ENCODE measurements at places on chromosomes 7 and 10.

- DNase-seq, result no peak
These were observed 20.0 kb downstream of the FOXI2 start for GRCh38 chr10:127757033-127757432.

- DNase-seq, result no peak
These were observed 25.4 kb downstream of the AKR1B15 start for GRCh38 chr7:134574322-134574721.

- no peak for DNase-seq
These were observed 121.5 kb downstream of the ITIH5 start for GRCh38 chr10:7545261-7545660.

DNA sequence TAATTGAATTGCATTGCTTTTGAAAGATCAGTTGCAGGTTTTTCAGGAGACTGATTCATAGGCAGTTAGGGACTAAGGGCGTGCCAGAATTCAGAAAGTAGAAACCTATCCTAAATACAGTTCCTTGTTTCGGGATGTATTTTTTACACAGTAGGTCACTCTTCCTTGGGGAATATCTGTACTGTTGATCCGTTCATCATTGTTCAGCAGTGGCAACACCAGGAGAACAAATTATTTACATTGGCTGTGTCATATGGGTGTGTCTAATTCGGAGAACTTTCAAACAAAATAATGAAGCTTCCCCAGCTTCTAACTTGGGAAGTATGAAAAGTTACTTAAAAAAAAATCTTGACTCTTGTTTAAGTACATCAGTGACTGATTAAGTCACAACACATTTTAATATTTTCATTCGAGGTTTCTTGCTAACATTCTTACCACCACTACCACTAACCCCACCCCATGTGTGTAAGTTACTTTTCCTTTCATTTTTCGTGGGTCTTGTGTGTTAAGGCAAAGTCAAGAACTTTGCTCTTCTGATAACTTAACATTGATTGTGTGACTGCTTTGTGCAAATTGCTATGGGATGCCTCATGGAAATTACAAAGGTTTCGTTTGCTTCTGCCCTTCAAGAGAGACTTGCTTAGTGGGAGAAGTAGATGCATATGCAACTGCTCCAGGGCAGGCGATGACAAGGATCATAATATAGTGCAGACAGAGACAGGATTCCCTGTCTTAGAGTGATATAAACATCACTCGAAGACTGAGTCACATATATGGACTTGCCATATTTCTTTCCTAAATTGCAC is 43.8 kb upstream of the RPA3 start:
- no peak for DNase-seq

GRCh38 chr10:121648059-121648458 is 49.8 kb upstream of the FGFR2 start:
- no peak for DNase-seq

GRCh38 chr10:109958059-109958458 is 34.7 kb upstream of the XPNPEP1 start:
- DNase-seq, result no peak

DNA sequence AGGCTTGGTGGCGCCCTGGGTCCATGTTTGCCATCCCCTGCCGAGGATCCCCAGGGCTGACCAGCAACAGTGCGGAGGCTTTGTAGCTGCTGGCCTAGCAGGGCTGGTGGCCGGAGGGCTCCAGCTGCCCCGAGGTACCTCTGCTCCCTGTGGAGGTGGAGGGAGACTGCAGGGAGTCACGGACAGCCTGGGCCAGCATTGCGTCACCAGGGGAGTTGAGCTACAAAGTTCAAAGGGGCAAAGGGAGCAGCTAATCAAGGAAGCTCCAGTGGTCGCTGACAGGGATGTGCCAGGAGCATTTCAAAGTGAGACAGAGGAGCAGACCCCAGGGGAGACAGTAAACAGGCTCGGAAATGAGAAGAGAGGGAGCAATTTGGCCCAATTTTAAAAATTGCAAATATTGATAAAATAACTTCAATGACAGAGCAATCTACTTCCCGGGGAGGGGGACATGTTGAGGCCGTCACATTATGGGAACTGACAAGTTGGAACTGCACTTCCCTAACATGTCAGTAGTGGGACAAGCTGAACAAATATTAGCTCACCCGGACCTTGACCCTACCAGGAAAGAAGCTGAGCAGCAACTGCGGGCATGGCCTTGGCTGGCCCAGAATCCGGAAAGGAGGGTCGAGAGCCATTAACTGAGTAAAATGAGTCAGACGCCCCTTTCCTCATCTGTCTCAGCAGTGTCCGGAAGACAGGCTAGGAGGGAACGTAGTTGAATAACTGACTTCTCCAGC is 39.4 kb downstream of the BTBD16 start:
- no peak for DNase-seq

- no peak for DNase-seq
These were observed 743.8 kb upstream of the LRRN3 start for GRCh38 chr7:110347081-110347480.

- no peak for DNase-seq
These were observed 331.1 kb downstream of the ANKRD30A start for GRCh38 chr10:37456456-37456855.

DNA sequence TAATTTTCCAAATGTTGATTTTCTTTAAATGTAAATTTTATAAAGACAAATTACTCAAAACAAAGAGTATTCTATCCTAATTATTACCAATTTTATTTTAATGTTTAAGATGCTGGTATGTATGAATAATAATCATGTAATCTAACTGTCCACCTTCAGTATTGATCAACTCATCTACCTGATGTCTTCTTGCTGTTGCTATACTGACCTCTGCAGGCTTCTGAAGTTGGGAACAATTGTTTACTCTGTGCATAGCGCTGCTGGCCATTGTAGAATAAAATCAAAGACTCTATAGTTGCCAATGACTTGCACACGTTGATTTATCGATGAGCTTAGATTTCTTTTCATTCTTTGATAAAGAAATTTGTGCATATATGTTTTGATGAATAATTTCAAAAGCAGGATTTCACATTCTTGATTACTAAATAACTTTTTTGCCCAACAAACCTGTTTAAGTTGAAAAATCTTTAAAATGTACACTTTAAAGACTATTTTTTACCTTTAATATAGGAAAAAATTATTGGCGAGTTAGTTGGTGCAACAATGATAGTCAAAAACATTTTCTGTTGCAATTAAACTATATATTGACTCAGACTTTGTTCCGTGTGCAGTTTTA is 282.3 kb downstream of the TFEC start:
- DNase-seq, result no peak

DNA sequence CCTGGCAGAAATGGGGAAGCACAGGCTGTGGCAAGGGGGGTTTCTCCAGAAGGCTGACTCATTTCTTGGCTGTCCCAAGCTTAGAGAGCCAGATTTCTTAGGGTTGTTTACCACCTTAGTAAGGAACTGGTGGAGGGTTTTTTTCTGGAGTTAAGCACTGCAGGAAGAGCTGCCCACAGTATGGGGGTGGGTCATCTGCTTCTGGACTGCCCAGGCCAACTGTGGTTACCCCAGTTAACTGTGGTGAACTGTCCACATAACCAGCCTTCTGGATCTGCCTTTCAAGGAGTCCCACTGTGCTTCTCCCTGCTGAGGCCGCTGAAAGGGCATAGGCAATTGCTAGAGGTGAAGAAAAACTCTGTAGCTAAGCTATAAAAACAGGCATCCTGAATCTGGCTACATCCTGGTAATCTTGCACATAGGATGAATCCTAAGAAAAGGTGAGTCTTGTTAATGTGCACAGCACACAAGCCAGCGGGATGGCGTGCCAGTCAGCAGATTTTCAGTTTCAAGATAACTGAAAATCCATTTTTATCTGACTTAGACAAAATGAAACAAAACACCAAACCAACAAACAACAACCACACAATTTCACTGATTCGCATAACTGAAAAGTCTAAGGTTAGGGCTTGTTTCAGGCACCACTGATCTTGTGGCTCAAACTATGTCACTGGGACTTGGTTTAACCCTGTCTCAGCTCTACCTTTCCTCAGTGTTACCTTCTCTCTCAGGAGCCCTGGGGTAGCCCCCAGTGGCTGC is 21.6 kb upstream of the TSPAN33 start:
- no peak for DNase-seq

GRCh38 chr7:2172311-2173188 is 60.2 kb downstream of the MAD1L1 start:
- no peak for DNase-seq

DNA sequence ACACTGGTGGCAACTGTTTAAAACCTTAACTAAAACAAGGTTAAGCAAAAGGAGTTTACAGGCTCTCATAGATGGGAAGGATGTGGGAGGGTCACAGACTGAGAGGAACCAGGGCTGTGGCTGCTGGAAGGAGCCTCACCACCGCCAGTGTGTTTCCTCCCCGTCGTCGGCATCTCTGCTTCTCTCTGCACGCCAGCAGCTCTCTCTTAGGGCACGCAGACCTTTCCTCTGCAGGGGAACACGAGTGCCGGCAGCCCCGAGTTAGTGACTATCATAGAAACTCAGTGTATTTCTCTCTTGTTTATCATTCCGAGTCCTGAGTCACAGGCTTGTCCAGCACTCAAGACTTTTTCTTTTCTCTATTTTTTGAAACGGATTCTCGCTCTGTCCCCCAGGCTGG is 8.1 kb upstream of the SH2D4B start:
- DNase-seq, result no peak

- no peak for DNase-seq
These were observed 116.5 kb downstream of the ATXN7L1 start for GRCh38 chr7:105759670-105760550.

DNA sequence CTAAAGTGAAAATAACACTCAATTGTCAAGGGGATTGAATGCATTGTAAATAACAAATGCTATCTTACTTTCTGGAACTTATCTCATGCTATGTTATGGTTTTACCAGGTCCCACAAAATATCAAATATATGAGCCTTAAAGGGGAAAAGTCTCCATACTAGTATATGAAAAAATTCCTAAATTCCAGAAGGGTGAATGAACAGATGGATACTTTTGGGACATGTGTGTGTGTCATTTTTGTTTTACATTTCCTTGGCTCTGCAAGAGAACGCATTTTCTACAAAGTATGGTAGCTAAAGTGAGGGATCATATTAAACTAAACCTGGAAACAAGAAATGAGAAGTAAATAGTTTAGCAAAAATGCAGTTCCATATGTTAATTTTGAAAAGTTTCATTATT is 682.8 kb downstream of the INHBA start:
- DNase-seq, result no peak

DNA sequence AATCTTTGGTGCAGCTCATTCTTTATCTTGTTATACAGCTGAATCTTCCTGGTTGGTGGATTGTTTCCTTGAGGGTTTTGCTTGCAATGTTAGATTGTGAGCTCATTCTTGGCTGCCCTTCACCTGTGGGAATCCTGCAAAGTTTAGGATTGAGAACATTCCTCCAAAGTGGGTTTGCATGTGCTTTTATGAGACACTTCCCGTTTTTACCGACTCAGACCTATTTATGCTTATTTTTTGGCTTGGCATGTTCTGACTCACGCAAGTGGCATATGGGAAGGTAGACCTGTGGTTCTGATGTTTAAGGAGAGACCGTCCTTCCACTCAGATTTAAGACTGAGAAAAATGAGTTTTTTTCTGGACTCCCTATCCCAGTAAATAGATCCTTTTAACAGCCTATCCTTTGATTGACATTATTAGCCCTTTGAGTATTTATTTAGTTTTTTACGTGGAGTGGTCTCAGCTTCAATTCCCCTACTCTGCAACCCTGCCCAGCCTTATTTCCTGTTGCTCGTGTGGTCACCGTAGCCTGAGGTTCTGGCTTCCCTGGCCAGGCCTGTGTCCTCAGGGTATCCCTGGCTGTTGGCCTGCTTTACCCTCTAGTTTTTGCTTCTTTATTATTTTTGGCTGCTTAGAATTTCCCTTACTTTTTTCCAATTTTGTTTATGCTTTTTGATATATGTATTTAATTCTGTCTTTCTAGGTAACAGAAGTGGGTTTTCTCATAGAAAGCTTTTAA is 13.4 kb upstream of the PRF1 start:
- no peak for DNase-seq

DNA sequence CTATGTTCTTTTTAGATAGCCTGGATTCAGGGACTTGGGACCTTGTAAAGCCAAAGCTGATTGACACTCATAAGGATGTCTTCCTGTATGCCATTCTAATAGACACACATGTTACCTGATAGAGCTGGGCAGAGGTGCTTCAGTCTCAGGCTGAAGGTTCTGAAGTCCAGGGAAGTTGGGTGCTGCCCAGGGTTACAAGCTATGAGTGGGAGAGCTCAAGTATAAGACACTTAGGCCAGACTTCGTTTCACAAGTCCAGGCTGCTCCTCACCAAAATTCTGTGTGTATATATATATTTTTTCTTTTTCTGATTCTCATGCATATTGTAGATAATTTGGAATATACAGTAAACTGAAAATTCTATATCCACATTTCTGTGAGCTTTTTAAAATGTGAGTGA is 144.2 kb downstream of the HDAC9 start:
- DNase-seq, result no peak

- DNase-seq, result no peak
These were observed 6.5 kb downstream of the GNB2 start for GRCh38 chr7:100679927-100680575.

DNA sequence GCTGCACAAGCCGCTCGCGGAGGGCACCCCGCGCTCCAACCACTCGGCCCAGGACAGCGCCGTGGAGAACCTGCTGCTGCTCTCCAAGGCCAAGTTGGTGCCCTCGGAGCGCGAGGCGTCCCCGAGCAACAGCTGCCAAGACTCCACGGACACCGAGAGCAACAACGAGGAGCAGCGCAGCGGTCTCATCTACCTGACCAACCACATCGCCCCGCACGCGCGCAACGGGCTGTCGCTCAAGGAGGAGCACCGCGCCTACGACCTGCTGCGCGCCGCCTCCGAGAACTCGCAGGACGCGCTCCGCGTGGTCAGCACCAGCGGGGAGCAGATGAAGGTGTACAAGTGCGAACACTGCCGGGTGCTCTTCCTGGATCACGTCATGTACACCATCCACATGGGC is 50.0 kb downstream of the FIGNL1 start:
- DNase-seq, result no peak

DNA sequence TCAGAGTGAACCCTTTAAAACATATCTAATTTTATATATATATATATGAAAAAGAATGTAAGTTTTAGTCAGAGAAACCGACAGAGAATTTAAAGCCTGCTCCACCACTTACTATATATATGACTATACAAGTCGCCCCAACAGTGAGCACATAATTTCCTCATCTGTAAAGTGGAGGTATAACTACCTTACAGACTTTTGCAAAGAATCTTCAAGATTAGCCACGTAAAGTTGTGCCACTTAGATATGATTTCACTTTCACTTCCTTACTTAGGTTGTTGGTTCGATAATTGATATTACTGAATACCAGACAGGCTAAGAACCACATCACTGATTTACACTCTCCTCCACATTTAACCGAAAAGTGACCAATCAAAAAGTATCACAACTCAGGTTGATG is 94.7 kb downstream of the PDE1C start:
- no peak for DNase-seq
